ENCODE measurements at places on chromosomes 12 and 14. TPM values are rescaled to one million over a fixed set of nuclear protein-coding genes. Genes with fewer than 3 reads are reported as not detected.
A peak's percentile ranks its signal among the peaks of the same experiment; 100 is the strongest.

DNA sequence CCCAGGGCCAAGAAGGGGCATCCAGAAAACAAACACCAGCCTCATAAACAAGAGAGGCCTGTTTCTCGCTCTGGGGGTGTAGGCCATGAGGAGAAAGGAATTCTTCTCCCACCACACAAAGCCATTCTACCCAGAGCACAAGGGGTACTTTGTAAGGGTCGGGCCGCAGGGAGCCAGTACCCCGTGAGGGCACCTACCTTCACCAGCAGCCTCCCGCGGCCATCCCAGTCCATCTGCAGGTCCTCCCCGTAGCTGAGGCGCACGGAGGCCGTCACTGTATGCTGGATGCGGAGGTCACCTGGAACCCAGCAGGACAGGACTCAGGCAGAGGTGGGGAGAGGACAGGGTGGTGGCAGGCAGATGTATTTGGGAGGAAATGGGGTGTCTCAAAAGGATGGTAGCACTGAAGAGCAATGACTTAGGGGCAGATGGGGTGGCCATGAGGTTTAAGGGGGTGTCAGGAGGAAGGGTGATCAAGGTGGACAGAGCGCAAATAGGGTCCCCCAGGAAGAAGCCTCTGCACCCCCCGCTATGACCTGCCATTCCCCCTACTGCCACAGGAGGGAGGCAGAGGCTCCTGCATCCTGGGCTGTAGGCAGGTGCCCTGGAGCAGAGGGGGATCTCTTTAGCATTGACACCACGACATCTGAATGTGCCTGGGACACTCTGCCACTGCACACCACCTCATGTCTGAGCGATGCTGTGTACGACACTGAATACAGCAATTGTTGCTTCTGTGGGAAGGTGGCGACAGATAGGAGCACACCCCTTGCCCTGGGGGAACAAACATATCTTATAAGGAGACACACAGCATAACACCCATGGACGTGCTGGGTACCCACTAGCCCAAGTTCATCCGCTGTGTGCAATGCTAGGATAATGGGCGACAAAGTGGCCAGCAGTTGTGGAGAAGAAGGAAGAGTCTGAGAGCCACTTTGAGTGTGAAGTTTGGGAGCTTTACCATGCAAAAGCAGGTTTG lies 61.4 kb downstream of the VWF start:
- DNase-seq: peak; percentile 31

DNA sequence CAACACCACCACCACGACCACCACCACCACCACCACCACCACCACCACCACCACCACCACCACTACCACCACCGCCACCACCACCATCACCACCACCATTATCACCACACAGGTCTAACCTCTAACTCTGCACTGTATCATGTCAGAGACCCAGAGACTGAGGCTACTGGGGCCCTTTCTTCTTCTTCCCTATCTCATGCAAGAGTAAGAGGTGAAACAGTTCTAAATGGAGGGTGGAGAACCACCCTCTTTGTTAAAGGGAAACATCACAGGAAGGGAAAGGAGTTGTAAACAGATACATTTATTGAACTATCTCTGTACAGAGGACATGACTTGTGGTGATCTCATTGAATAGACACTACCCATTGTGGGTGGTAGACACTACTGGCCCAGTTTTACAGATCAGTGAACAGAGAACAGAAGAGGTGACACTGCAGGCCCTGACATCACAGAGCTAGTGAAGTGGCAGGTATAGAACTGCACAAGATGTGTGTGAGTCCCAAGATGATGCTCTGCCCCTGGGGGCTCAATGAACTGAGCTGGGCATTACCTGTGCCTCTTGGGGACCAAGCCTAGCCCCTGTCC lies 91.6 kb downstream of the FOXN3 start:
- DNase-seq: no peak

DNA sequence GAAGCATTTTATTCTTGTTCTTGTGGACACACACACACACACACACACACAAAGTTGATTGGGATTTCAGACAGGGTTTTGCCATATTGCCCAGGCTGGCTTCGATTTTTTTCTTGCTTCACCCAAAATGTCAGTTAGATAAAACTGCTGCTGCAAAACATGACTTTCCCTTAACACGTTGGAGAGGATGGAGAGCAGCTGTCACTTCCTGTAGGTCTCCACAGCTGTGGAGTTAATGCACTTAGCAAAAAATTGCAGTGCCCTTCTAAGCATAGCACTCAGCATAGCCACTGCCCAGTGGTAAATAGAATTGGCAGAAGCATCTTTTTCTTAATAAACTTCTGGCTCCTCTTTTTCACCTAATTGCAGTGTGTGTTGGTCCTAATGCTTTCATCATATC lies 54.5 kb downstream of the PDZRN4 start:
- DNase-seq: no peak

DNA sequence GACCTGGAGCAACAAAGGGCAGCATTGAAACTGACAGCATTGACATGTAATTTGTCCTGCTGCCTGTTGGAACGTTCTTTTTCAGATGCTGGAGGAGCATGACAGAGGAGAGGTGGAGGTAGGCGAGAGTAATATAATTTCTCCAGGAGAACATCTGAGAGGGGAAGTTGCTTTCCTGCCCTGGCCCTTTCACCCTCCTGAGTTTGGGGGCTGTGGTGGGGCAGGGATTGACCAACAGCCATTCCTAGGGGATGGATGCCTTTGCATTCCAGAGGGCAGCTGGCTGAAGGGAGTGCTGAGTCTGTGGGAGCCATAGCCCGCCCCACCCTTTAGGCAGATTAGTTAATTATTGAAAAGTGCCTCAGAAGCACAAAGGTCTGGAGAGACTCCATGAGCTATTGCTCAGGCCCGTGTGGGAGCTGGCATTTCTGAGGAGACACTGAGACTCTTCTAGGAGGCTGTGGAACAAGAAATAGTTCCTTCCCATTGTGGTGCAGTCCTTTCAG lies 73.5 kb downstream of the ARF6 start:
- DNase-seq: no peak

- DNase-seq: peak; percentile 85
Measured at GRCh38 chr14:91872517-91873470, 5.5 kb upstream of the TC2N start.

DNA sequence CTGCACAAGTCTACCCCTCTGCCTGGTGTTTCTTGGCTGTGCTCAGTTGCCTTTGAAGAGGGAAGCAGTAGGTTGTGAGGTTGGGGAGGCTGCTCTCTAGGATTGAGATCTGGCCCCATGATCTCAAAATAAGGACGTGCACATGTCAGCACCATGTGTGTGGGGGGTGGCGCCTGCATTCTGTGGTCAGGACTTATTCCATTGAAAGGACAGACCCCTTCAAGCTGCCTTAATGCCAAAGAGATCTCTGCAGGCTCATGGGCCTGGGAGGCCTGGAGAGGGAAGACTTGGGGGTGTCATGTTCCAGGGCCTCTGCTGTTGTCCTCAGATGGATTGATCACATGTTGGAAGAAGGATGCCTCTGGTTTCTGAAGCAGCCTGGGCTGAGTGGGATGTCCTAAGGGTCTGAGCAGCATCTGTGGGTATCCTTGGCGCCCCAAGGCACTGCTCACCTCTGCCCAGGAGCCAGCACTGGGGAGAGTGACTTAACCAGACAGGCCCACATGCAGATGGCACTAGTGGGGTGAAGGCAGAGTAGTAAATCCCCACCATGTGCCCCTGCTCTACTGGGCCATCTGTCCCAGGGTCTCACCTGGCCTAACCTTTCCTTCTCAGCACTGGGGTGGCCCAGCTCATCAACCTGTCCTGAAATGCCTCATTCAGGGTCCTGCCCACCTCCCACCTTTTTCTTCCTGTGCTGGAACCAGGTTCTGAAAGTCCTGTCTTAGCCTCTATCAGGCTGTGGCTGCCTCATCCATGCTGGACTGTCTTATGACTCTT lies 118.9 kb downstream of the ADGRD1 start:
- no peak for DNase-seq

GRCh38 chr14:54574528-54574927 lies 7.6 kb downstream of the SAMD4A start:
- DNase-seq: no peak

The P2RX7 gene
- total RNA-seq: 3.3 TPM

- no peak for DNase-seq
Measured at GRCh38 chr12:51917041-51917590, 9.8 kb downstream of the ACVRL1 start.

The HELB gene
- 2.9 TPM for total RNA-seq

DNA sequence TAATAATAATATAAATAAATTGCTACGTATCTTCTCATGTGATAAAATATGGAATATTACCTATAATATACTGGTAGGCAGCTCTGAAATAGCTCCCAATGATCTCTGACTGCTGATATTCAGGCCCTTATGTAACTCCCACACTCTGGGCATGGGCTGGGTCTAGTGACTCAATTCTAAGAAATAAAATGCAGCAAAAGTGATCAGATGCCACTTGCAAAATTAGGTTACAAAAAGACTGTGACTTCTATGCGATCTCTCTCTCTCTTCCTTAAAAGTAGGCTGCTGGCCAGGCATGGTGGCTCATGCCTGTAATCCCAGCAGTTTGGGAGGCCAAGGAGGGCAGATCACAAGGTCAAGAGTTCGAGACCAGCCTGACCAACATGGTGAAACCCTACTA lies 10.3 kb upstream of the CACNB3 start:
- no peak for DNase-seq

The LRIG3 gene
- 28.5 TPM for total RNA-seq

GRCh38 chr12:454833-455232 lies 4.9 kb upstream of the B4GALNT3 start:
- no peak for DNase-seq

GRCh38 chr14:78921856-78922255 lies 751.7 kb downstream of the NRXN3 start:
- DNase-seq: no peak

The ALX1 gene
- 4.0 TPM for total RNA-seq

The DNAI7 gene
- total RNA-seq: not detected

- DNase-seq: peak; percentile 56
Measured at GRCh38 chr14:37901978-37902377, 305.7 kb upstream of the SSTR1 start.

GRCh38 chr14:104548802-104549535 lies 30.6 kb upstream of the C14orf180 start:
- DNase-seq: no peak

GRCh38 chr12:48901278-48901677 lies 24.0 kb downstream of the FKBP11 start:
- no peak for DNase-seq

The KCNA5 gene
- not detected for total RNA-seq

Data from MG63 (cell line).